Esophagus squamous epithelium (tissue), 5 donors: ENCODE measurements at places on chromosomes 11 and 22.

DNA sequence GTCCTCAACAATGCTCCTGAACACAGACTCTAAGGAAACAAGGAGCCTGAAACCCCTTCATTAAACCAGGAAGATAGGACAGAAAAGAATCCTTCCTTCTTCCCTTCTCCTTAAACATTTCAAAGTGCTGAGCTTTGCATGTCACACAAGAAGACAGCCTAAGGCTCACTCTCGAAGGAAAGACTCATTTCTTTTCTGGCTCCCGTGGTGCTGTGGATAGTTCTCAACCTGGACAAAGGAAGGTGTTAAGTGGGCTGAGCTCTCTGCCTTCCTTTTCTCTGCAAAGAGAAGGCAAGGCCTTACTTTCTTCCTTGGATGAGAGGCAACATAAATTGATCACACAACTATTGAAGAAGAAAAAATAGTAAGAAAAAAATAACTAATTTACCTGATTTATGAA lies 452.4 kb upstream of the DDI1 start:
- no peak for DNase-seq

GRCh38 chr11:11243590-11244469 lies 109.2 kb downstream of the CSNK2A3 start:
- no peak for DNase-seq

- no peak for DNase-seq
These were observed 138.9 kb downstream of the LUZP2 start for GRCh38 chr11:24635588-24636290.

GRCh38 chr11:29261831-29262230 lies 755.0 kb downstream of the KCNA4 start:
- DNase-seq: no peak

DNA sequence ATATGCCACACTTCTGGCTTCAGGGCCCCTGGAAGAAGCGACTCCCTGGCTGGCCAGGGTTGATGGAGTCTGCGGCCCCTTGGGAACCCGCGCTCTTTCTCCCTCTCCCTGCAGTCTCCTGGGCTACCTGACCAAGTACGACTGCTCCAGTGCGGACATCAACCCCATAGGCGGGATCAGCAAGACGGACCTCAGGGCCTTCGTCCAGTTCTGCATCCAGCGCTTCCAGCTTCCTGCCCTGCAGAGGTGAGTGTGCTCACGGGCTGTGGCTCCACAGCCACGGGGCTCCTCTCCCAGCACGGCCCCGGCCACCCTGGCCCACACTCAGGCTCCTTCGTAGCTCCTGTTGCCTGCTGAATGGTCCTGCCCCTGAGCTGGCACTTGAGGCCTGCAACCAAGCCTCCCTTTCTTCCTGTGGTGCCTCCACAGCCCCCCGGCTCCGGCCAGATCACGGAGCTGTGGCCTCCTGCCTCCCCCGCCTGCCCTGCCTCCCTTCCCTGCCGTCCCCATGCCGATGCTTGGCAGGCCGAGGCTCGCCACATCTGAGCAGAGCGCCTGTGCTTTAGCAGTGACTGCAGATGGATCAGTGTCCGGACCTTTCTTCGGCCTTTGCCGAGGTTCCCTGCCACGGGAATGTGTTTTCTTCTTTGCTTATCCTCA lies 36.2 kb upstream of the KRTAP5-7 start:
- DNase-seq: no peak

DNA sequence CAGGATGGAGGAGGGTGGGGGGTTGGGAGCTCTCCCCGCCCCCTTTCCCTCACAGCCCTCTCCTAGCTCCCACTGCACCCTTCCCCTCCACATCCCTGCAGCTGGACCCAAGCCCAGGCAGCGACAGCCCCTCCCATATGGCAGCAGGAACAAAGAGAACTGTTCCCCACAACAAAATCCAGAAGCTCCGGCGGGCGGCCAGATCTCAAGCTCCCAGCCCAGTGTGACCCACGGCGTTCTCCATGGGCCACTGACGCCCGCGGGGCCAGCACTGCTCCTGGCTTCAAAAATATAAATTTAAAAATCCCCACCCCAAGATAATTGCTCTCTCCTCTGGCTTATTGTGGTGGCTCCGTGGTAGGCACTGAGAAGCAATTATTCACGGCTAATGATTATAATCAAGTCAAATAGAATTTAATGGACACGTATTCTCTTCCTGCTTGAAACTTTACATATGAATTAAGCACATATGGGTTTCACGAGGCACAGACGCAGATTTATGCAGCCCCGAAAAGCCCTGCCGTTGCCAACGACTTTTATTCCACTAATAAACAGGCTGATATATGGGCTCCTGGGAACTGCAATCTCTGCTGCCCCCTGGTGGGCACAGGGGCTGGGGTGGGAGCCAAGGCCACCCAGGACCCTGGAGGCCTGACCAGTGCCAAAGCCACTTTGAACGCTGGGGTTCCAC lies 17.5 kb downstream of the MACROD1 start:
- no peak for DNase-seq

DNA sequence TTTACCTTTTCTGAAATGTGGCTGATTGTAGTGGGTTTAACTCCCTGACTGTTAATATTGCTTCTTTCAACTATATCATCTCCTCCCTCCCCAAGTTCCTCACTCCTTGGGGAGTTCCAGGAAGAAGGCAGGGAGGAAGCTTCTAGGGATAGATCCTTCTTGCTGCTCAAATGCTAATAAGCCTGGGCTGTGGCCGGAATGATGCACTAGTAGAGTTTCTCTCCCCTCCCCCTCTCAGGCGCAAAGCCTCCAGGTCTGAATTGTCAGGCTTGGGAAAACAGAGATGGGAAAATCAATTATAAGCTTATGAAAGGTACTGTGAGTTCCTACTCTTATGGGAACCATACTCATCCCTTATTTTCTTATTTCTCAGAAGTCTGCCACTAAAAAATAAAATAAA lies 30.8 kb downstream of the FEZ1 start:
- no peak for DNase-seq

DNA sequence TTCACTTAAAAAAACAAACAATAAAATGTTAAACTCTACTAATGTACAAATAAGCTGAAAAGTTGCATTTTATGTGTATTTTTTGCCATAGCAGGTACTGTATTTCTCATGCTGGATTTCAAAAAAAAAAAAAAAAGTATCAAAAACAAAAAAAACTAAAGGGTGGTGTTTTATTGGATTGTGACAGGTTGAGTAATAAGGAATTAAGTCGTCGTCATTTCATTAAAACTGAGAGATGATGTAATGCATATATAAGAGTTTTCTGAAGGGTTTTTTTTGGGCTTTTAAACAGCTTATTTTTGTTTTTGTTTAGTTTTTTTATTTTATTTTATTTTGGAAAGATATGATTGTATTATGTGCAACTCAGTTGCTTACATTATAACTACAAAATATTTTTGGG lies 10.9 kb upstream of the ADSL start:
- DNase-seq: no peak

- peak; percentile 1 for DNase-seq
These were observed 150.5 kb downstream of the FEZ1 start for GRCh38 chr11:125345421-125346178.
